ENCODE measurements at places on chromosomes 11 and 22.

- DNase-seq: no peak
These were observed 146.6 kb downstream of the BBOX1 start for GRCh38 chr11:27187075-27187847.

DNA sequence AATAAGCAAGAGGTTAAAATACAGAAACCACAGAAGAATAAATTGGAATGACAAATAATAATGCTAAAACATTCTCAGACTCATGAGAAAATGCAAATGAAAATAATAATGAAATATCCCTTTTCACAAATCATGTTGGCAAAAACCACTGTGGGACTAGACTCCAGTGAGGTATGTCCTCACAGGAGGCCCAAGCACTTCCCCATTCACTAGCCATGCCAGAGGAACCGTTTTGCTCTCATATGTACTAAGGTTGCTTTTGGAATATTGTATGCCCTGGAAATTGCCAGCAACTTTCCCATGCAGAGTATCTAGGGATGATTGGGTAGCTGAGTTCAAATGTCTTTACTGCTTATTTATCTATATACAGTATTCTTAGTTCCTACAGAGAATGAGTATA lies 106.2 kb upstream of the CHORDC1 start:
- DNase-seq: no peak

DNA sequence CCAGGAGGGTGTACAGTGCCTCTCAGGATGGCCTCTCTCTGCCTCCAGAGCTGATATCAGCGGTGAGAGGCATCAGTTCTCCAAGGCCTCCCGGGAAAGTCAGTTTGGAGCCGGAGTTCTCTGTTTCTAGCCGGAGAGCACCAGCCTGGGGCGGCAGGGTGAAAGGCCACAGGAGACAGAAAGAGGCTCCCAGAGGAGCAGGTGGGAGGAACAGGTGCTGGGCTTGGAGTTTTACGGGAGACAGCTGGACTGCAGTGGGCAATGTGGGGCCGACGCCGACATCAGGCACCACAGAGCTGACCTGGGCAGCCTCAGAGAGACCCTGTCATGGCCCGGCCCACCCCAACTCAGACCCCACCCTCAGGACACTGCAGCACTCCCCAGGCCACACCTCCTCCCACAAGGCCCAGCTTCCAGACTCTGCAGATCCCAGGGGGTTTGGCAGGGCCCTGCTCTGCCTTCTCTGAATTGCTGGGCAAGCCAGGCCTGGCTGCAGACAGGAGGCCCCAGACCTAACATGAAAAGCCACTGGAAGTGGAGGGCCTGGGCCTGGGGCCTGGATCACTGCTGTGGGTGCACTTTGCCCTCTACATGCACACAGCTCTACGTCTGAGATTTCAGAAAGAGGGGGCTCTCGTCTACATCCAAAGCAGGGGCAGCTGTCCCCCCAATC lies 885.6 kb downstream of the BRD1 start:
- no peak for DNase-seq

DNA sequence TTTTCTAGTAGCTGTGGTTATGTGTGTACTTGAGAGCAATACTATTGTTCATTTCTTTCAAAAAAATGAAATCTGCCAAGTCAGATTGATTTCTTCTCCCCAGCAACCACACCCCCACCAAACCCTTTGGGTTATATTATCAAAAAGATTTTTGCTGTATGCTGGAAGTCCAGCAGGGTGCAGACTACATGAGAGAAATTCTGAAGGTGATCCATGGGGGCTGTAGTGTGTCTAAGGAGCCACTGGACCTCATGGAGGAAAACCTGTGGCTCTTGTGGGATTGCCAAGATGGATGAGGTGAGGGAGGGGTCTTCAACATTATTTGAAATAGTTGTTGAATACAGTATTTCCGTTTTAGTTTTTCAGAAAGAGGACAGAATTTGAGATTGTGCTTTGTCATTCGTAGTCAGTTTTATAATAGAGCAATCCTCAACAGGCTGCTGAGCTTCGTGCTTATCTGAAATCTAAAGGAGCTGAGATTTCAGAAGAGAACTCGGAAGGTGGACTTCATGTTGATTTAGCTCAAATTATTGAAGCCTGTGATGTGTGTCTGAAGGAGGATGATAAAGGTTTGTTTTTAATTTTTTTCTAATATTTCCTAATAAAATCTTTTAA lies 3.1 kb downstream of the EIF3M start:
- no peak for DNase-seq

- no peak for DNase-seq
These were observed at the start of gene KCNQ1 for GRCh38 chr11:2444821-2445745. Gene KCNQ1 (plus strand): TSS chr11:2445008. CDS start chr11:2445099, 91 bp downstream.

- no peak for DNase-seq
These were observed 15.3 kb upstream of the CDC42BPG start for GRCh38 chr11:64859542-64860414.

GRCh38 chr22:48803948-48804810 lies 1023.5 kb downstream of the BRD1 start:
- DNase-seq: no peak

DNA sequence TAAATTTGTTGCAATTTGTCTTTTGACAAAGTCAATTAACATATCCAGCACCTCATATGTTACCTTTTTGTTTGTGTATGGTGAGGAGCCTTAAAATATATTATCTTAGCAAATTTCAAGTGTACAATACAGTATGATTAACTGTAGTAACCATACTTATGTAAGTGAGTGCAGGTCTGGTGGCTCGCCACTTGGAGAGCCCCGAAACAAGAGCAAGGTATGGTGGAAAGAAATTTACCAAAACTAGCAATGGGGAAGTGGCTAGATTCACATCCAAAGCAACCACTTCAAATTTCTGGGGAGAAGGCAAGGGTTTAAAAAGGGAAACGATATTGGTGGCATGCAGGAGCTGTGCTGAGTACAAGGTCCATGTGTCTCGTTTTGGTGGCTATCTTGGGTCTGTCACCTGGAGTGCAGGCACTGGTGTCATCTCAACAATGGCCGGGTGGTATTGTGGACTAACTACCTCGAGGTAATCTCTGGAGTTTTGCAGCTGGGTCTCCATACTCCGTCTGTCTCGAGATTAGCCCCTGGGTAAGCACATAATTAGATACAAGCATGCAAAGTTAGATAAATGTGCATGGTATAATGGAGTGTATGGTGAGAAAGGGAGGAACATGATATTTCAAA lies 8.2 kb upstream of the FNBP4 start:
- DNase-seq: no peak
